ENCODE measurements at places on chromosomes 16 and 17. TPM values are rescaled to one million over a fixed set of nuclear protein-coding genes. Genes with fewer than 3 reads are reported as not detected.

The MYL4 gene
- total RNA-seq, result not detected

The MEFV gene
- total RNA-seq, result 0.38 TPM

The CHD9 gene
- 33.8 TPM for total RNA-seq

The TP53TG3 gene
- not detected for total RNA-seq

The SLC47A2 gene
- total RNA-seq, result not detected

The CWC25 gene
- 43.7 TPM for total RNA-seq

The YPEL2 gene
- 46.8 TPM for total RNA-seq

The MYLK3 gene
- 0.03 TPM for total RNA-seq

The SPNS3 gene
- 4.9 TPM for total RNA-seq

The KLHL10 gene
- not detected for total RNA-seq

The PRSS27 gene
- 0.70 TPM for total RNA-seq

The RNF112 gene
- 1.8 TPM for total RNA-seq

The FASN gene
- total RNA-seq, result 48.2 TPM

The SCO1 gene
- 28.8 TPM for total RNA-seq

The CCL16 gene
- not detected for total RNA-seq

The ASB16 gene
- not detected for total RNA-seq

The RNF157 gene
- total RNA-seq, result 50.7 TPM

The CDK3 gene
- total RNA-seq, result 9.0 TPM

The SYNRG gene
- 113 TPM for total RNA-seq

The FOXO3B gene
- total RNA-seq, result 7.6 TPM

The CEMP1 gene
- total RNA-seq, result 0.26 TPM

The SMPD3 gene
- total RNA-seq, result 0.93 TPM

The RCVRN gene
- total RNA-seq, result 0.37 TPM

The TEKT5 gene
- not detected for total RNA-seq

The CCL4L2 gene
- 2.2 TPM for total RNA-seq

The RUNDC3A gene
- not detected for total RNA-seq

The C16orf89 gene
- total RNA-seq, result 0.79 TPM
